Activated CD8-positive, alpha-beta T cell treated with anti-CD3 and anti-CD28 coated beads for 36 hours (primary cell): ENCODE measurements at places on chromosomes 11 and 22. TPM values are rescaled to one million over a fixed set of nuclear protein-coding genes. Genes with fewer than 3 reads are reported as not detected.

Gene ACTN3
- not detected for total RNA-seq

Gene C11orf91
- not detected for total RNA-seq

Gene INS
- total RNA-seq: not detected

Gene TAGLN
- 2.0 TPM for total RNA-seq

Gene MPZL2
- 26.2 TPM for total RNA-seq

Gene PEX16
- total RNA-seq: 34.4 TPM

Gene RASL10A
- 0.56 TPM for total RNA-seq

Gene ZP1
- not detected for total RNA-seq

Gene MCAM
- total RNA-seq: 8.0 TPM

Gene SLC5A1
- not detected for total RNA-seq

Gene GP1BB
- total RNA-seq: not detected

Gene PRR5
- total RNA-seq: 26.8 TPM

Gene HDHD5
- 71.4 TPM for total RNA-seq

Gene OR52H1
- not detected for total RNA-seq

Gene GRM5
- not detected for total RNA-seq

Gene P2RY2
- not detected for total RNA-seq

Gene APOL1
- 13.8 TPM for total RNA-seq

Gene TMPRSS6
- total RNA-seq: 11.3 TPM

Gene SYNGR1
- total RNA-seq: 3.8 TPM

Gene COMT
- 74.5 TPM for total RNA-seq

Gene PKP3
- total RNA-seq: not detected

Gene CSF2RB
- 0.16 TPM for total RNA-seq

Gene CREB3L1
- not detected for total RNA-seq

Gene DEUP1
- total RNA-seq: not detected

Gene TESMIN
- total RNA-seq: 3.4 TPM

Gene CD3G
- total RNA-seq: 116 TPM

Gene HSCB
- 17.5 TPM for total RNA-seq

Gene CARNS1
- 6.9 TPM for total RNA-seq

Gene GSC2
- total RNA-seq: not detected

Gene PLEKHA7
- total RNA-seq: 6.6 TPM

Gene SLC22A6
- total RNA-seq: not detected

Gene PVALB
- total RNA-seq: not detected

Gene ALX4
- not detected for total RNA-seq

Gene SCUBE1
- not detected for total RNA-seq

Gene SMTNL1
- not detected for total RNA-seq

Gene EHF
- not detected for total RNA-seq

Gene OR6T1
- not detected for total RNA-seq

Gene UBQLN3
- total RNA-seq: not detected

Gene NUCB2
- 86.0 TPM for total RNA-seq

Gene FGF3
- not detected for total RNA-seq

Gene OR2AT4
- total RNA-seq: not detected

Gene KDM2A
- 88.1 TPM for total RNA-seq

Gene XKR3
- not detected for total RNA-seq
